Thymus (tissue), 14 donors: ENCODE measurements at places on chromosomes 6 and 20. TPM values are rescaled to one million over a fixed set of nuclear protein-coding genes. Genes with fewer than 3 reads are reported as not detected.

DNA sequence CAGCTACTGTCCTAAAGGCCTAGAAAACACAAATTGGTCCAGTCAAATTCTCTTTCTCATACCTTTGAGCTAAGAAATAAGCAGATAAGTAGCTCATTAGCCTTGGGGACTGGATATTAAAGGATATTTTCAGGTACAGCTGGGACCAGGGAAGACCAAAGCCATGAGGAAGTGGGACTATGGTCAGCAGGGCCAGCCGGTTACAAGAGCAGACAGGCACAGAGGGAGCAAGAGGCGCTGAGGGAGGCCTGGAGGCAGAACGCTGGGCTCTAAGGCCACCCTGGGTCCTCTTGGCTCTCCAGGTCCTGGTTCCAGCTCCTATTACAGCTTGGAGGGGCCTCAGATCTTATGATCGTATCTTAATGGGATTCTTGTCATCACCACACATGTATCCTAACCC, 88.5 kb upstream of the KCNK16 start:
- DNase-seq = no peak

CGAS gene
- 6.1 TPM for total RNA-seq

DNA sequence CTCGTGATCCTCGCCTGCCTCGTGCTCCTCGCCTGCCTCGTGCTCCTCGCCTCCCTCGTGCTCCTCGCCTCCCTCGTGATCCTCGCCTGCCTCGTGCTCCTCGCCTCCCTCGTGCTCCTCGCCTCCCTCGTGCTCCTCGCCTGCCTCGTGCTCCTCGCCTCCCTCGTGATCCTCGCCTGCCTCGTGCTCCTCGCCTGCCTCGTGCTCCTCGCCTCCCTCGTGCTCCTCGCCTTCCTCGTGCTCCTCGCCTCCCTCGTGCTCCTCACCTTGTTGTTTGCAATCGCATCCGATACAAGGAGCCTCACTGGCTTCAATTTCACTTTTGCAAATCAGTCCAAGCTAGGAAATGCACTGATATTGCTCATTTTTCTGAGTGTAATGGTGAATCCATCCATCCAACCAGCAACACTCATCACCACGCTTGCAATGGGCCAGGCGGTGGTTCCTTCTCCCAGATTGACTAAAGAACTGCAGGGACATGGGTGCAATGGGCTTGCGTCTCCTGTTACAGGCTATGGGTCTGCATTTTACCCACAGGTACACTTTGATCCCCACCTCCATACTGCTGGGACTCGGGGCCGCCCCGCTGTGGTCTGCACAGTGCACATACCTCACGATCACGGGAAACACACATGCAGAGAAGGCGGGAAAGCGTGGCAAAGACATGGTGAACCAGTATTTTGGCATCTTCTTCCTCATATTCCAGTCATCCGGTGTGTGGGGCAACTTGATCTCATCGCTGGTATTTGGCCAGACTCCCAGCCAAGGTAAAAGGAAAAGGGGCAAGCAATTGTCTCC, 4.6 kb downstream of the UNC93A start:
- no peak for DNase-seq

FABP7 gene
- 1.9 TPM for total RNA-seq

SMLR1 gene
- total RNA-seq = not detected

DNA sequence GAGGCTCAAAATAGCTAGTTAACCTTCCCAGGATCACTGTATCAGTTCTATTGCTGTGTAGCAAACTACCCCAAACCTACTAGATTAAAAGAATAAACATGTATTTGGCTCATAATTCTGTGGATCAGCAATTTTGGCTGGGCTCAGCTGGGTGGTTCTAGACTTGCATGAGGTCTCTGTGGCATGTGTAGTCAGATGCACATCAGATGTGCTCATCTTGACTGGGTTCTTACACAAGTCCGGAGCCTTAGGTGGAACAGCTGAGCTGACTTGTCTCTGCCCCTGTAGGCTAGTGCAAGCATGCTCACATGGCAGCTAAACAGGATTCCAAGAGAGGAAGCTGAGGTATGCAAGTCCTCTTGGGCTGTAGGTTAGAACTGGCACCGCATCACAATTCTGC, 173.2 kb upstream of the PRND start:
- no peak for DNase-seq

DNA sequence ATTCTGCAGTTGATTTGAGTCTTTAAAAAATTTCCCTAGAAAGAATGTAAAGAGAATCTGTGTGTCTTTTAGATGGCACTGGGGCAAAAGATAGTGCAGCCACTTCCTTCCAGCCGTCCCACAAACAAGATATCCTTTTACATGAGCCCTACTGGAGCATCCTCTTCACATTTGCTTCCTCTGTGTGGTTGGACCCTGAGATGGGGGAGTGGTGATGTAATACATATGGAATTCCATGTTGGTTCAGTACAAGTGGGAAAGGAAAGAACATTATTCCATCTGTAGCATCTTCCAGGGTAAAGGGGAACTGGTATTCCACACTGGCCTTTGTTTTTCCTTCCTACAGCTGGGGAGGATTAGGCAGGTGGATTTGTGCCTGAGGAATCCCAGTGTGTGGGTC, 78.9 kb upstream of the ISM1 start:
- DNase-seq = no peak

- DNase-seq = no peak
Measured at GRCh38 chr6:167757821-167758220, 68.9 kb upstream of the AFDN start.

TBXT gene
- not detected for total RNA-seq

GRCh38 chr20:33531047-33531877, 41.4 kb downstream of the CBFA2T2 start:
- no peak for DNase-seq

FILIP1 gene
- total RNA-seq = 1.9 TPM

GRCh38 chr6:46687619-46688097, at the start of gene TDRD6:
TDRD6 (plus strand) TSS chr6:46687885; CDS start chr6:46688129, 244 bp downstream.
- no peak for DNase-seq

TFAP2A gene
- 0.33 TPM for total RNA-seq

GRCh38 chr6:136959471-136959891, 37.4 kb downstream of the SLC35D3 start:
- no peak for DNase-seq

RBPJL gene
- total RNA-seq = not detected

DNA sequence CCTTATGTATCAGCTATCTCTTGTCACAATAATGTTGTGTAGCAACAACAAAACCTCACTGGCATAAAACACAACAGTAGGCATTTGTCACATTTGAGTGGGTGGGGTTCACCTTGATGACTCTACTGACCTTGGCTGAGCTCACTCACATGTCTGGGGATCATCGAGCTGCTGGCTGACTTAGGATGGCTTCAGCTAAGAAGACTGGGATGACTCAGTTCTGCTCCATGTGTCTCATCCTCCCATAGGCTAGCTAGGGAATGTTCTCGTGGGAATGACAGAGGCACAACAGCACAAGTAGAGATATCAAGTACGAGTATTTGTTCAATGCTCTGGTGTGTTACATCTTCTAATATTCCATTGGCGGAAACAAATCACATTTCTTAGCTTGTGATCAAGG, 167.9 kb downstream of the PLCB1 start:
- DNase-seq = no peak

OPRM1 gene
- not detected for total RNA-seq

GRCh38 chr20:39524371-39524911, 562.3 kb downstream of the DHX35 start:
- no peak for DNase-seq

CALHM4 gene
- not detected for total RNA-seq

DNA sequence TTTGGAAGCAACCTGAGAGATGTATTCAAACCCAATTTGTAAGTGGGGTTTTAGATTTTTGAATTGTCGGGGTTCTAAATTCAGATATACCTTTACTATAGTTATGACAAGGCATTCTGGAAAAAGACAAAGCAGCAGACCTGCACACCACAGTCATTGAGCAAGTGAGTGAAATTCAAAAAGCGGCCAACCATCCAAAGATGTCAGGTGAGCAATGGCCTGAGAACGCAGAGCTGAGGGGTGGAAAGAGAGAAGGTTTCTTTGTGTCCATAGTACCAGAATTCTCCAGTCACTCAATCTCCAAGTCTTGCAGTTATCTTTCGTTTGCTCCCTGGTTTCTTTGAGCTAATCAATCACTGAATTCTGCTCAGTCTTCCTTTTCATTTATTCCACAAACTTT, 1.8 kb upstream of the FRK start:
- no peak for DNase-seq

LST1 gene
- 134 TPM for total RNA-seq
